ENCODE measurements at places on chromosomes 12 and 14.
A peak's percentile ranks its signal among the peaks of the same experiment; 100 is the strongest.

GRCh38 chr14:34374998-34375740, 86.9 kb downstream of the SPTSSA start:
- DNase-seq: no peak

GRCh38 chr14:21091821-21092272, 6.6 kb downstream of the ZNF219 start:
- no peak for DNase-seq

DNA sequence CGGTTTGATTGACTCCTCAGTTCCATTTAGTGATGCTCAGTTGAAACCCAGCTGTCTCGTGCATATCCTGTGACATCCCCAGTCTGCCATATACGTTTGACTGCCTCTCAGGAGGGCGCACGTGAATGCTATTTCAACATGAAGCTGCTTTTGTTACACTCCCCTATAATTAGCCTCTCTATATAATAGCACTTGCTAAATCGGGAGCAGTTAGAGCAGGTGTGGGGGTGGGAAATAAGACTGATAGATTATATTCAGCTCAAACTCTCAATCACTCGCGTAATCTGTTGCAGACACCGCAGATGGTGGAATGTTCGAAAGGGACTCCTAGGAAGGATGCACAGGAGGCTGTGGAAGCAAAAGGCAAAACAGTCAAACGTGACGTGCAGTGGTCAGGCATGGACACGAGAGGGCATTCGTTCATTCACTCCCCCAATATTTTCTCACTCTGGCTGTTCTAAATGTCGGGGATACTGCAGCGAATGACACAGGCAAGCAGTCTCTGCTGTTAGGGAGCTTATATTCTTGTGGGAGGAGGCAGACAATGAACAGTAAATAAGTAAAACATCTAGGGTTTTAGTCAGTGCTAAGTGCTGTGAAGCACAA, 29.8 kb downstream of the KCNA1 start:
- DNase-seq: peak; percentile 97

- no peak for DNase-seq
Measured at GRCh38 chr14:101402936-101403660, 158.2 kb upstream of the DIO3 start.

- DNase-seq: peak; percentile 41
Measured at GRCh38 chr12:8081251-8081920, 688 bp upstream of the NECAP1 start.

DNA sequence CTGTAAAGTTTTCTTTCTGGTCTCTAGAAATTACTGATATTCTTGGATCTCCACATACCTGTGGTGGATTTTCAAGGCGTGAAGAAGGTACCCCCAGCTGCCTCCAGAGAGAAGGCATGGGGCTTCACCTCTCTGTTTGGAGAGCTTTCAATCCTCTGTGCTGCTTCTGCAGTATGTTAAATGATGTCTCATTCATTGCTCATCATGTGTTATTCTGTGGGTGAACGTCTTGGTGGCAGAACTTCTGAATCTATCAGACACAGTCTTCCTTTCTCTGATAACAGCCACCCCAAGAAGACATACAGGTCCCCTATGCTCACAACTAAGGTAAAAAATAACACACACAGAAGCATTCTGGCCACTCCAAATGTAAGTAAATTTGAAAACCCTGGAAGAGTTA, 221.3 kb upstream of the TMEM260 start:
- no peak for DNase-seq

GRCh38 chr14:99752486-99753121, 40.6 kb upstream of the EML1 start:
- no peak for DNase-seq

DNA sequence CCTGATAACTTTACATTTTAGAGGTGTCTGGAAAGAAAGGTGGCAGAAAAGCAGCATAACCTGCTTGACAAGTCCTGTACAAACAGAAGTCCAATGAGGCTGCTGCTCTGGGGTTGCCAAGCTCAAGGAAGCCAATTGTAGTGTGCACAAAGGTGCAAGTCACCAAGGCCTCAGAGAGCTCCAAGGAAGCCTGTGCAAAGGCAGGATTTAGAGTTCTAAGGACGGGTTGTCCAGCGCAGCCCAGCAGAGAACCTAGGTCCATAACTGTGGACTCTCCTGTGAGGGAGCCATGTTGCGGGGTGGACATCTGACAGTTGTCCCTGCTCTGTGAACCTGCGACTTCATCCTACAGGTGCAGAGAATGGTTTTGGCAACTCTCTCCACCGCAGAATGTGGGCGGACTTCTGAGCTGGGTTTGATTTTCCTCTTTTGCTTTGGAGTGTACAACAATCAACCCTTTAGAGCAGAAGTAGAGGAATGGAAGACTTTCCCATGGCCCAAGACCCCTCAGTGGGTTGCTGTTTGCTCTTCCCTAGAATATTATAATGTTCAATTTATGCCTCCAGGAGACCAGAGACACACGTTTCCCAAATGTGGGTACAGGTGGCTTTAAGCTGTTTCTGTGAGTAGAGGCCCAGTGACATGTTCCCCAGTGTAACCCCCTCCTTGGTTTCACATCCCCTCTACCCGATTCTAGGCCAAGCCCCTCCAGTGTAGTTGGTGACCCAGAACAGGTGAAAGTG, 81.0 kb downstream of the ETV6 start:
- DNase-seq: peak; percentile 54

- no peak for DNase-seq
Measured at GRCh38 chr14:52115286-52115685, 46.4 kb upstream of the NID2 start.

DNA sequence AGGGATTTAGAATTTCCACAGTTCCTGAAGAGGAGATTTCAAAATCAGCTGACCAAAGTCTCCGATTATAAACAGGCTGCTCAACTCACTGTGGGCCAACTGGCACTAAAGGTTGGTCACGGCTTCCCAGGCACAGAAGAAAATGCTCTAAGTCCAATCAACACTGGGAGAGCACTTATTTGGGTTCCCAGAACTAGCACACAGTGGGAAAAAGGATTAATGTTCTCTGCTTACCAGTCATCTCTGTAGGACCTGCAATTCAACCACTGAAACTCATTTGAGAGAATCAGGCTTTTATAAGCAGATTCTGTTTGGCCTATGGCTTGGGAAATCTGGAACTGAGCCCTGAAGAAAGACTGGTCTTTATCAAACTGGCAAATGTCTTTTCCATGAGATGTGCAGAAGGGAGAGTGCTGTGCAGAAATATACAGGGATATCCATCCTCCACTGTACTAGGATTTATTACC, 49.4 kb downstream of the ABCC9 start:
- DNase-seq: no peak

GRCh38 chr12:11344500-11344899, 34.3 kb upstream of the PRB4 start:
- no peak for DNase-seq

GRCh38 chr12:114952573-114953271, 268.7 kb upstream of the TBX3 start:
- DNase-seq: no peak

- no peak for DNase-seq
Measured at GRCh38 chr12:101491329-101491728, 16.2 kb downstream of the SPIC start.

DNA sequence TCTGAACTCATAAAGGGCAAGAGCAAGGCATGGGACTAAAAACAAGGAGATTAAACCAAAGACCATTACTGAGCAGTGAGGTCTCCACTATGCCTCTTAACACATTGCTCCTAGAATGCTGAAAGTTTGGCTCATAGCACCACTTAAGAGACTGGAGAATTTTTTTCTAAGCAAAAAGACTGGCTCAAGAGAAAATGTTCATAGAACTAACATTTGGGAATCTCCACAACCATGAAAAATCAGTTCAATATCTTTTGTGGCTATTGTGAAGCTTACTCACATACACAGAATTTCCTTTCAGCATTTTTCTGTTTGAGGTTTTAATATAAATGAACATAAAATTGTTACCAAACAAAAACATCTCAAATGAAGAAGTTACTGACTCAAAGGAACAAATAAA, 255.8 kb downstream of the CCDC91 start:
- DNase-seq: no peak

GRCh38 chr14:69620211-69620611, 8.8 kb downstream of the SUSD6 start:
- DNase-seq: no peak

GRCh38 chr14:59830338-59830734, 40.2 kb downstream of the RTN1 start:
- no peak for DNase-seq

DNA sequence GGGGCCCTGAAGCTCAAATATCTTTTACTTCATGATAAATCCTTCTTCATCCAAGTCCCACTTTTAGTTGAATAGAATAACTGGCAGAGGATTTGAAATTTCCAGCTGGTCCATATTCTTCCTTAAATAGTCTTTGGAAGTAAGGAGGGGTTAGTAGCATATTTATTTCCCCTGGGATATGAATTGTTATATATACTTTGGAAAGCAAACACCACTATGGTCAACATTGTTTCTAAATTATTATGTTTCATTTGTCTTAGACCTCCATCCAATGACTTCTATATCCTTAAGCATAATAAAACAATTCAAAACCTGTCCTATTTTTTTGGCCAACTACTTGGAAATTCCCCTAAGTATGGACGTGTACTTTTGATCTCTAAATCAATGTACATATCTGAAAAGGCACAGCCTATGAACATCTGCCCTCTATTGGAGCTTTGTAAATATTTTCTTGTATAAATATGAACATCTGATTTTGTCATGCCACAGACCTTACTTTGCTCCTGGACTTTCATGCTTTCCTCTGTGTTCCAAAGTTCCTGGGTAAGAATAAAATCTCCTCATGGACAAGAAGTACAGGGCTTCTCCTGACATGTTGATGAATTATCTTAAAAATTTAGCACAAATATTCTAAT, 1212.0 kb downstream of the GALC start:
- no peak for DNase-seq

DNA sequence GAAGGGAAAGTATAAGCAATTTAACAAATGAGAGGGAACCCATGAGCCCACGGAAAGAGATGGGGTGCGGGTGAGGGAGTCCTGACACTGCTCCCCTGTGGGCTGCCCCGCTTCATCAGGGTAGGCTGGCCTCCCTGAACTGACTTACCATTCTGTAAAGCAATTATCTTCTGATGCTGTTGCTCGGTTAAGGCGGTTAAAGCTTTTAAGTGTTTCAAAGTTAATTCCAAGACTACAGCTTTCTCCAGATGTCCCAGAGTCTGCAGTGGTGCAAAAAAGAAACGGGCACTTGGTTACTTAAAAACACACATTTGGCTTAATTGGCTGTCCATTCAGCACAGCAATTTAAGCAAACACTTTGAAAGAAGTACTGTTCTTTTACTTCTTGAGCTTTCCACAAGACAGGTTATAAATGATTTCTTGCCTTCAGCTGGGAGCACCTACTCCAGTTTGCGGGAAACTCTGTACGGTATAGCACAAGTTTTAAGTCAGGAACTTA, 1.3 kb downstream of the BHLHE41 start:
- no peak for DNase-seq

DNA sequence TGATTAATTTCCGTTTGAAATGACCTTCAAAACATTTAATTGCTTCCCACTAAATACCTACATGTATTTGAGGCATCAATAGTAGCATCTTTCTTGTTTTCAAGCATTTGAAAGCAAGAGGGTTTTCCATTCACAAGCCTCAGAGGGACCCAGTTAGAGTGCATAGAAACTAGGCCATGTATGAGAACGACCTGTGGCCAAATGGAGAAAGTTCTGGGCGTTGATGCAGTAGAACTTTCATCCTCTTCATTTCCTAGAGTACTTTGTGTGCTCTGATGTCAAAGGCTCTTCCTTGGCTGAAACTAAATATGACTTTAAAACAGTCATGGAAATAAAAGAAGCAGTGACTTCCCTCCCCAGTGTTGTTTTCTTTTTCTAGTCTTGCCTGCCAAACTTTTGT, 944 bp upstream of the DHRS7 start:
- no peak for DNase-seq

- no peak for DNase-seq
Measured at GRCh38 chr12:129096968-129097367, 243.7 kb downstream of the GLT1D1 start.

- DNase-seq: no peak
Measured at GRCh38 chr12:5510251-5510805, 78.4 kb downstream of the NTF3 start.

DNA sequence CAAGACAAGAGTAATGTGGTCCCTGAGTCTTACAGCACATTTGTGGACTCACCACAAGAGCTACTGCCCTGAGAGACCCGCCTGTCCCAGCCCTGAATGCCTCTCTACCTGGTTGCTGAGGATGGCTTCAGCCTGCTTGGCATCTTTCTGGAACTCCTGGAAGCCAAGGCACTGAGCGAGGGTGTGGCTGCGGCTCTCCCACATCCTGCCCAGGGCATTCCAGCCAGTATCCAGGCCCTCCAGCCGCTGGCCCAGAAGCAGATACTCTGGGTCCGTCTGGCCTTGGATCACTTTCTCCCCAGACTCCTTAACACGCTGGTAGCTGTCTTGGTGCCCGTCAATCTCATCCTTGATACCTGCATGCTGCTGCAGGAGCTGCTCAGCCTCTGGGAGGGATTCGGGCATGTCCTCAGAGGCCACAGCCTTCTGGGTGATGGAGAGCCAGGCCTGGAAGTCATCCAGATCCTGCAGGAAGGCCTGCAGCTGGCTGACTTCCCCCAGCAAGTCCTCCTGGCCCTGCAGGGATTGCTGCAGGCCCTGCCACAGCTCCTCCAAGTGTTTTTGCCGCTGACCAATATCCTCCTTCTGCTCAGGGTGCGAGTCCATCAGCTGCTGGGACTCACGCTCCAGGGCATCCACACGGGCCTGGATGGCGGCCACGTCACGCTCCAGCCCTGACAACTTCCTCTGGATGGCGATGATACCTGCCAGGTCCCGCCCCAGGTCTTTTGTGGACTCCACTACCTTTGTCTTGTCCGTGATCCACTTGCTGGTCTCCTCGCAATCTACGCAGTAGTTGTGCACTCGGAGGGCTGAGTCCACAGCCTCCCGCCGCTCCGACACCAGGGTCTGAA, 82.3 kb downstream of the PLEKHG3 start:
- DNase-seq: no peak

GRCh38 chr14:75392686-75393641, 34.9 kb upstream of the JDP2 start:
- peak; percentile 1 for DNase-seq

DNA sequence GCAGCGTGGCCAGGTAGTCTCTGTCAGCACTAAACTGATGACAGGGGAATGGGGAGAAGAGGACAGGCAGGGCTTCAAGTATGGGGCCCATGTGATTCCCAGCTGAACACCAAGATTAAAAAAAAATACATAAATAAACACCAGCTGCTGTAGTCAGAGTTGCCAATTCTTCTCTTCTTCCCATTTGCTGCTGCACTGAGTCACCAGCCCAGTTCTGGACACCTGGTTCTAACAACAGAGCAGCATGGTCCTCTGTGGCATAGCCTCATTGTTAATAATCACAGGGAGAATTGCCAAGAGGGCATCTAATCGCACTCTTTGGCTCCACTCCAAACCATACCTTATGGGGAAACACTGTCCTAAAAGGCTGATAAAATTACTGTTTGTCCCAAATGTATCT, 15.1 kb downstream of the PPM1H start:
- DNase-seq: peak; percentile 97

GRCh38 chr14:31006703-31007102, 18.7 kb upstream of the AP4S1 start:
- no peak for DNase-seq

Measured in NCI-H1105 treated with DMSO at 0.1 percent for 48 hours (cell line).